Stimulated activated CD4-positive, alpha-beta T cell treated with anti-CD3 and anti-CD28 coated beads, Interleukin-1b, Interleukin-23, amount 100 ng/mL, for 24 hours (primary cell): ENCODE measurements at places on chromosomes 6 and 20.

DNA sequence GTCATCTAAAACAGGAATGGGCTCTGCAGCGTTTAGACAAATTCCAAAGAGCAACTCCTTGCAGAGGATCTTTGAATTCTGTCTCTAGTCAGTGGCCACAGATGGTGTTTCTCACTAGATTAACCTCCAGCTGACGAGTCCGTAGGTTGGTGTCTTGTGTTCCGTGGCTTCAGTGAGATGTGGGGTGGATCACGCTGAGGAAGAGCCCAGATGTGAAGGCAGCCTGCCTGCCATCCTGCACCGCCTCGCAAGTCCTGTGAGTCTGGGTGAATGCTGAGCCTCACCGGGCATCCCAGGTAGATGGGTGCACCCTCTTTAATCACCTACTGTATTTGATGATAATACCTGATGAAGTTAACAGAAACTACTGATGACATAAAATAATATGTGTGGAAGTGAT lies 70.4 kb downstream of the THBS2 start:
- no peak for DNase-seq

DNA sequence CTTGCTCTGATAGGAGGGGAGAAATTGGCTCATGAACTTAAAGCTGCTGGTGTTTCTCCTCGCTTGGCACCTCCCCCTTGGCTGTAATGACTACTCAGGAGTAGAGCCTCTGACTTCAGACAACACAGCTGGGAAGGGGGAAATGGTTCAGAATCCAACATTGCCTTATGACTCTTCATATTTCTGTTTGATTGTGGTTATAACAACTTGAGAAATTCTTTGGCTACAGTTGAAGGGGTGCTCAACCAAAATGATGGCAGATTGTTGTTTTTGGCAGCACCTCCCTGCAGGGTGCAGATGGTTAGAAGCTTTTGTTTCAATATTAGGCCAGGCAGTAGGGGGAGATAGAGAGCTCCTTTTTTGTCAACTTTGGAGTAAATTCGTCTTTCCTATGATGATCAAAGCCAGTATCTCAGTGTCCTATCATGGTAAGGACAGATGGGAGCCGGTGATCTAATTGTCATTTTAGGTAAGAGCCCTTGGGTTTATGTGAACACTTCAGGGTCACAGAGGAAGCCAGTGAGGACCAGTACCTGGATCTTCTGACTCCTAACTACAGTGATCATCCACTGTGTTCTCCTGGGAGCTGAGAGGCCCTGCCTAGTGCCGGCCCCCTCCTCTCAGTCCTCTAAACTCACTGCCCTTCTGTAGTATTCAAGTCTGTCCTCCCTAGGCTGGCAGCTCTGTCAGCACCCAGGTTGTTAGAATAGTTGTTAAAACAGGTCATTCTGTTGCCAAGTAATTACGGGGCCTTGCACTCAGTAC lies 39.9 kb downstream of the RPRD1B start:
- DNase-seq = no peak

- no peak for DNase-seq
Measured at GRCh38 chr20:16982091-16982726, 234.1 kb downstream of the OTOR start.

DNA sequence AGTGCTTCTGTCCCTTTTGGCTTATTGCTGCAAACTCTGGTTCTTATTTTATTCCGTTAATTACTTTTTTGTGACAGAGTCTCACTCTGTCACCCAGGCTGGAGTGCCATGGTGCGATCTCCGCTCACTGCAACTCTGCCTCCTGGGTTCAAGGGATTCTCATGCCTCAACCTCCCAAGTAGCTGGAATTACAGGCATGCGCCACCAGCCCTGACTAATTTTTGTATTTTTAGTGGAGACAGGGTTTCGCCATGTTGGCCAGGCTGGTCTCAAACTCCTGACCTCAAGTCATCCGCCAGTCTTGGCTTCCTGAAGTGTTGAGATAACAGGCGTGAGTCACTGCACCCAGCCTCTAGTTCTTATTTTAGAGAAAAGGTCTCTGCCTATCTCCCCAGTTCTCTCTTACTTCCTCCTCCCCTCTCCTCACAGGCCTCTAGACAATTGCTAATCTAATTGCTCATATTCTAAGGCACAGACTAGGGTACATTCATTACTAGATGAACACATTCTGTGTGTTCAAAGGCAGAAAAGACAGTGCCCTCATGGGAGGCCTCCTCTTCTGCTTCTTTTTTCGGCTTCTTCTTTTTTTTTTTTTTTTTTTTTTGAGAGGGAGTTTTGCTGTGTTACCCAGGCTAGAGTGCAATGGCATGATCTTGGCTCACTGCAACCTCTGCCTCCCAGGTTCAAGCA lies 27.0 kb downstream of the EDEM2 start:
- no peak for DNase-seq

GRCh38 chr6:116405652-116406356 lies 35.1 kb downstream of the DSE start:
- DNase-seq = no peak

DNA sequence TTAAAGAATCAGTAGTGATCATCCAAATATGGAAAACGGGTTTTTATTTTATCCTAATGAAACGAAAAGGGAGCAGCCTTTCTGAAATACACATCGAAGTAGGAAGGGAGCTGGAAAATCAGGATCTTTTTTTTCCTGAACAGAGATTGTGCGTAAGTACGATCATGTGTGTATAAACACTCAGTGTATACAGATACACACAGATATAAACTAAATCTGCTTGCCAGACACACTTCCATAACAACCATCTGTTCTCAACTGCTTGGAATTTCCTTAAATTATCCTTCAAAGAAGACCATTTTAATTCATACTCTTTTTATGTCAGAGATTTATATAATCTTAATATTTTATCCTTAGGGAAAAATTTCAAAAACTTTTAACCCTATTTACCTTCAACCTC lies 110.7 kb downstream of the CHD6 start:
- DNase-seq = no peak

DNA sequence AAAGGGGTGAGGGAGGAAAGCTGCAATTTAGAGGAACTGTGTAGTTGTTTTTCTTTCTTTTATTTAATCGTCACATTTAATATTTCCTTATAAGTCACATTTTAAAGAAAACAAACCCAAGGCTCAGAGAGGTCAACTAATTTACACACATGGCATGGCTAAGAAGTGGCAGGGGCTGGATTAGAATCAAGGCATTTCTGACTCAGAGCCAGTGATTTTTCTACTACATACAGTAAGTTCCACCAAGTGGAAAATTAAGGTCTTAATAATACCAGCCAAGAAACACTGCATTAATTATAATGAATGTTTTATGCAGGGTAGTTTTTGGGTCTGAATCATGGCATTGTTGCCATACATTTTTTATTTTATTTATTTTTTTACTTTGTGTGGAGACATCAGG lies 607.7 kb upstream of the CITED2 start:
- DNase-seq = no peak

DNA sequence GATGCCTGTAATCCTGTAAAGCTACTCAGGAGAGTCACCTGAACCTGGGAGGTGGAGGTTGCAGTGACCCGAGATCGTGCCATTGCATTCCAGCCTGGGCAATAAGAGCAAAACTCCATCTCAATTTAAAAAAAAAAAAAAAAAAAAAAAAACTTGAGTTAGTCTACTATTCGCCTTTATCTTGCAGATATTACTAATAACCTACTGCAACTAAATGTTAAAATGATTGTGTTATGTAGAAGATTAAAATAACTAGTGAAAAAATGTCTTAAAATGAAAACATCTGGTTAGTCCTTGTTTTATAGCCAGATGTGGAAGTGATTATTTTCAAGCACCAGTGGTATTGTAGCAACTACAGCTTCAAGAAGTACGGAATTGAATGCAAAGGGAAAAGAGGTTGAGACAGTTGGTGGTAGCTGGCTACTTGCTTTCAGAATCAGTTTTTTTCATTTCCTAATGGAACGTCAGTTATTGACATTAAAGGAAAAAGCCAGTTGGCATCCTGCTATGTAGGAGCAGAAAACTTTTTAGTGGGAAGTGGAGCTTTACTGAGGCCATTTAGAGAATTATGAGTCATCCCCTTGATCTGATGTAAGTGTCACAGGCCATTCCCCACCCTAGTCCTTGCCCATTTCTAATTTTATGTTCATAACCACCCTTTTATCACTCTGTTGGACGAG lies 43.8 kb upstream of the DYNLRB1 start:
- DNase-seq = no peak

- DNase-seq = no peak
Measured at GRCh38 chr6:105091140-105091829, 88.5 kb downstream of the POPDC3 start.

GRCh38 chr20:39835130-39835842 lies 853.8 kb downstream of the MAFB start:
- DNase-seq = no peak

DNA sequence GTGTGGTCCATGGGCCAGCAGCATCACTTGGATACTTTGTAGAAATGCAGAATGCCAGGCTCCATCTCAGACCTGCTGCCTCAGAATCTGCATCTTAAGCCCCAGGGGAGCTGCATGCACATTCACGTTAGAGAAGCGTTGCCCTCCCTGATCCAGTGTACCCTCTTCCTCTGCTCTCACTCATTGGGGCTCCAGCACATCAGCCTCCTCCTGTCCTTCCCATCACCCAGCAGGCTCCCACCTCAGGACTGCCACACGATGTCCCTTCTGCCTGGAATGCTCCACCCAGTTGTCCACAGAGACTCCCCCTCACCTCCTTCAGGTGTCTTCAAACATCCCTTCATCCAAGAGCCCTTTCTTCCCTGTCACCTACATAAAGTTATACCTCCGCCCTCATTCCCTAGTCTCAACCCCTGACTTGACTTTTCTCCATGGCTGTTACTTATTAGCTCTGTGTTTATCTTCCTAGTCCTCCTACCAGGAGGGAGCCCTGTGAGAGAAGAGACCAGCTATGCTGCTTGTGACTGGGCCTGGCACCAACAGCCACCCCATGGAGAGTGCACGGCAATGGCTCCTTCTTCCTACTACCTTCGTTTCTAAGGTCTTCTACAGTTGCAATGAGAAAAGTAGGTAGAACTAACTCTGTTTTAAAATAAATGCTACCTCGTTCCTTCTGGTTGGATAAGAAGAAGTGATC lies 3.3 kb upstream of the ACSS1 start:
- no peak for DNase-seq
